ENCODE measurements at places on chromosomes 4 and X.

DNA sequence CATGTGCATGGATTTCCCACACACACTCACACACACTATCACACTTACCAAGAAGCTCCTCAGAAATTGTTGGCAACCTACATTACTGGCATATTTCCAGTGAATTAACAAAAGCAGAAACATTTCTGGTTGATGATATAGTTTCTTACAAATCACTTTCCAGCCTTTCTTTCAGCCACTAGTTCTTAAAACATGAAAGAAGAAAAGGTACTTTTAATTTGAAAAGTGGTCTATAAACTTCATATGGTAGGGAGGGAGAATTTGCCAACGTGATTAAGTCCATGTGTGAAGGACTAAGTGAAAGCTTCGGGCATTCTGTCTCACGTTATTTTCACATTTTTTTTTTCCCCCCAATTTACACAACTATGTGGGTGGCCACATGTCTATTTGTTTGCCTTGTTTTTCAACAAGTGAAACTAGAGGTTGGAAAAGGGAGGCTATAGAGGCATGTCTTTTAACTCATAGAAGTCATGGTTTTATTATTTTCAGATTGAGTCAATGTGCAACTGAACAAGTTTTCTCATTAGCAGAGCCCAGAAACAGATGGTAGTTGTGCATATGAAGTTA is 832.1 kb upstream of the INTU start:
- no peak for DNase-seq

GRCh38 chrX:10327651-10328050 is 170.9 kb downstream of the CLCN4 start:
- DNase-seq: no peak

DNA sequence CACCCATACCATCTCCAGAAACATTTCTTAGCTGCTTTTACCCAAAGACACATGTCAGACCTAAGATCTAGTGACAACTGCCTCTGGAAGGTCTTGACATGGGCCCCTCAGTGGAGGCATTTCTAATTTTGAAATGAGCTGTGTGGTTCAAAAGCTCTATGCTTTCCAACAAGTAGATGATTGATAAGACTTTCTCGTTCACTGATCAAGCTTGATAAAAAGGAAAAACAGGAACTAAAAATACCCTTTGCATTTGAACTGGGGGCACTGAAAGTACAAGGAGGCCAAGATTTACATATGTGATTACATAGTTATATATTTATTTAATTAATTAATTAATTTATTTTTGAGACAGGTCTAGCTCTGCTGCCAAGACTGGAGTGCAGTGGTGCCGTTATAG is 61.3 kb upstream of the SCOC start:
- no peak for DNase-seq

GRCh38 chrX:103629318-103630170 is 769 bp downstream of the TCEAL1 start:
- no peak for DNase-seq

DNA sequence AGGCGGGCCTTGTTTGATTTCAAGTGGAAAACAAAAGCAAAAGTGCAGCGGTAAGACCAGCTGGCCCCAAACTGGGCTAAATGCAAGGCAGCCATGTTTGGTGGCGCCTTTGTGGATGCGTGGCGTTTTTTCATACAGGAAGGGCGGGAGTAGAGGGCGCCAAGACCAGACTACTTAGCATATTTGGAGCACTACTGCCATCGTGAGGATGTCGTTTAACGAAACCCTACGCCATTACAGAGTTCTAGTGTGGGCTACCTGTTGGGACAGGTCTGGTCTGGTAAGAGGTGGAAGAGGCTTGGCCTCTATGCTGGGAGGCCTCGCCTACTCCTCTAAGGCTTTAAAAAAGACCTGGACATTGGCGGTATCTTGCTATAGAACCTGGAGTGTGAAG is 230.7 kb upstream of the STK26 start:
- DNase-seq: no peak

DNA sequence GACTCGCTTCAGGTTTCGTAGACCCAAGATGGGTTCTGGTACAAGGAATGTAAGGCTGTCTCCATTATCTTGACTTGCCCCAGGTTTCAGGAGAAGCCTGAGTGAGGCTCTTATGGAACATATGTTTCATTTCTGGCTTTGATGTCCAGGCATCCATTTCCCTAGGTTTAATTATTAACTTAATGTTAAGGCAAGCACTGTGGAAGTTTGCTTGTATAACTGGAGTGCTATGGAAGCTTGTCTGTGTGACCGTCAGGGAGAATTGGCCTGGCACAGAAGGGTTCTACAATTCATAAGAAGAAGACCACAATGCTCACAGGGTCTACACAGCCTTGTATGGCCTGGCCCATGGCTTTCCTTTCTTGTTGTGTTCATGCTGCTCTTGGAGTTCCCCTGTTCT is 47.2 kb upstream of the PPP1R2C start:
- DNase-seq: no peak

DNA sequence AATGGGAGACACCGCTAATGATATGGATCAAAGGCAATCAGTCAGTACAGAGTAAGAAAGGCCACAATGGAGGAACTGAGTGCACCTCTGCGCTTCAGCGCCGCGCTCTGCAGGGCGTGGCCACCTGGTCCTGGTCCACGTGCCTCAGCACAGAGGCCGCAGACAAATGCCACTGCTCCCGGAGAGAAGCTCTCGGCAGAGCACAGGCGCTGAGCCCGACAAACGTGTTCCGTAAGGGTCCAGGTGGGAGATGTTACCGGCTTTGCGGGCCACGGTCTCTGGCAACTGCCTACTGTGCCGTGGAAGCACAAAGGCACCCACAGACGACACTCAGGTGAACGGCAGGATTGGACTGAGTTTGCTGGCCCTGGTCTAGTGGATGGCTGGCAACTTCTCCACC is 68.9 kb downstream of the ACOX3 start:
- no peak for DNase-seq

- no peak for DNase-seq
Measured at GRCh38 chrX:46576458-46576857, 2.9 kb downstream of the CHST7 start.

- peak; percentile 9 for DNase-seq
Measured at GRCh38 chr4:70505151-70505748, 13.1 kb upstream of the AMTN start.

- no peak for DNase-seq
Measured at GRCh38 chr4:55636656-55636999, 530 bp upstream of the NMU start.

DNA sequence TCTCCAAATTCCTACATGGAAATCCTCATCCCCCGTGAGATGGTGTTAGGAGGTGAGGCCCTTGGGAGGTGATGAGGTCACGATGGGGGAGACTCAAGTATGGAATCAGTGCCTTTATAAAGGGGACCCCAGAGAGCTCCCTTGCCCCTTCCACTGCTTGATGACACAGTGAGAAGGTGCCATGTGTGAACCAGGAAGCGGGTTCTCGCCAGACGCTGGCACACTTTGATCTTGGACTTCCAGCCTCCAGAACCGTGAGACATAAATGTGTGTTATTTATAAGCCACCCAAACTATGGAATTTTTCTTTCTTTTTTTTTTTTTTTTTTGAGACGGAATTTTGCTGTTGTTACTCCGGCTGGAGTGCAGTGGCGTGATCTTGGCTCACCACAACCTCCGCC is 237.6 kb downstream of the DHRSX start:
- no peak for DNase-seq

DNA sequence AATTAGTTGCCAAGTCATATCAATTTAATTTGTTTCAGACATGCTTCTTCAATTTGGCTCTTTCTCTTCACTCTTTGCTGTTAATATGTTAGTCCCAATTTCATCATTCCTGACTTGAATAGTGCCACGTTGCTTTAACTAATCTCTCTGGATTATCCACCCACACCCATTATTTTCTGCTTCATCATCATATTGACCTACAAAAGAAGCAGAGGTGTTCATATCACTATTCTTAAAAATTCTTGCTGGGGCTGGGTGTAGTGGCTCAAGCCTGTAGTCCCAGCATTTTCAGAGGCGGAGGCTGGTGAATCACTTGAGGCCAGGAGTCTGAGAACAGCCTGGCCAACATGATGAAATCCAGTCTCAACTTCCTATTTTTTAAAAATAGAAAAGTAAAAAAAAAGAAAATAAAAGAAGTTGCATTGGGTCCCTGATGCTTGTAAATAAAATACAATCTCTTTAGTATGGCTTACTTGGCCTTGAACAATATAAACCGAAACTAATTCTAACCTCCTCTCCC is 65.7 kb upstream of the KCNIP4 start:
- DNase-seq: no peak

DNA sequence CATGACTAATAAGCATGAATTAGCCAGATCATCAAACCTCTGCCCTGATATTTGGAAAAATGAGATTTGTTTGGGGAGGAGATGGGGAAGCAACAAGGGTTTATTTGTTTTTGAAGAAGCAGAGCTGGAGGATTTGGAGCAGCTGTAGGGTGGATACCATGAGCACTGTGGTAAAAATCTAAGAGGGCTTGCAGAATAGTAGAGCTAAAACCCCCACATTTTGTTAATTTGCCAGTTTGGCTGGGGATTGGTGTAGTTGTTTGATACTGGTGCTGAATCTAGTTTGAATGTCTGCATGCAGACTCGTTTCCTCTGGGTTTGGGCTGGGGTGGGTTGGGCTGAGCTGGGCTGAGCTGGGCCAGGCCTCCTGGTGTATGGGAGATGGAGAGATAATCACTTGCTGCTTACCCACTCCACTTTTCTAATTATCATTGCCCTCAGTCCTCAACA is 43.7 kb downstream of the SMAD1 start:
- DNase-seq: no peak

- DNase-seq: no peak
Measured at GRCh38 chr4:108365551-108365950, 196.8 kb upstream of the LEF1 start.

DNA sequence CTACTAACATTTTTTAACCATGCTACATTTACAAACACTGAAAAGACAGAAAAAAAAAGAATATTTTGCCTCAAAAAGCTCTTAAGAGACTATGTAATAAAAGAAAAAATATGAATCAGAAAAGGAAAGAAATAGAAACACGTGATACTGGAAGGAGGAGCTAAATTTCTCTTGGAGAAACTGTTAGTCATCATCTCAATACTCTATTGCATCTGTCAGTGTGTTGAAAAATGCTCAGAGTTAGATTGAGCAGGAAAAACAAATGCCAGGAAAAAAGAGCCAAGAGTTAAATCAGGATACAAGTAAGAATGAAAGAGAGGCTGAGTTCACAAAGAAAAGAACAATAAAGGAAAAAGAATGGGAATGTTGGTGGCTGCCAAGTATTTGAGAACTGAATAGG is 2.6 kb downstream of the RAB28 start:
- no peak for DNase-seq

DNA sequence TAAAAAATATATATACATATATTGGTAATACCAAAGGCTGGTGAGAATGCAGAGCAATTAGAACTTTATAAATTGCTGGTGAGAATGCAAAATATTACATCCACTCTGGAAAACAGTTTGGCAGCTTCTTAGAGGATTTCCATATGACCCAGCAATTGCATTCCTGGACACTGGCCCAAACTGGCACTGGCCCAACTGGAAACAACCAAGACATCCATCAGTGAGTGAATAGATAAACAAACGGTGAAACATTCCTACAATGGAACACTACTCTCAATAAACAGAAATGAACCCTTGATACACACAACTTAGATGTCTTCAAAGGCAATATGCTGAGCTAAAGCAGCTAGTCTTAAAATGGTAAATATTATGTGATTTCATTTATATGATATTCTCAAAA is 524.2 kb downstream of the IQCM start:
- no peak for DNase-seq

- no peak for DNase-seq
Measured at GRCh38 chrX:129876771-129877305, 29.1 kb upstream of the UTP14A start.

GRCh38 chr4:123478859-123479345 is 82.3 kb downstream of the SPRY1 start:
- no peak for DNase-seq

- DNase-seq: no peak
Measured at GRCh38 chr4:142721187-142721586, 124.9 kb downstream of the INPP4B start.

GRCh38 chr4:68076194-68076593 is 53.5 kb downstream of the TMPRSS11F start:
- no peak for DNase-seq

- no peak for DNase-seq
Measured at GRCh38 chrX:102745857-102746584, 25.5 kb downstream of the GPRASP3 start.

DNA sequence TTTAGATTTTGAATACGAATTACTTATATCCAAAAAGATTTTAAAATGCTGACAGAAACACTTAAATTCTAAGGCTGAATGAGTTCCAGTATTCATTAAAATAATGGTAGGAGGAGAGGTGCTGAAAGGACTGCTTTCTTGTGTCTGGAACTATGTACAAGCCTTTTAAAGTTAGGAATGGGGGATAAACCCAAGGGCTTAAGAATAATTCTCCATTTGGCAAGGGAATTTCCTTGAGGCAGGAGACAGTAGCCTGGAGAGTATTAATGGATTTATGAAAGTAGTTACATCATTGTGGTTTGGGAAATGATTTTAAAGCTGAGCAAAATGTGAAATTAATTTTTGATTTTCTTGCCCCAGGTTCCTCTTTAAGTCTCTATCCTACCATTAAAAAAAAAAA is 266.5 kb upstream of the KCNIP4 start:
- no peak for DNase-seq

DNA sequence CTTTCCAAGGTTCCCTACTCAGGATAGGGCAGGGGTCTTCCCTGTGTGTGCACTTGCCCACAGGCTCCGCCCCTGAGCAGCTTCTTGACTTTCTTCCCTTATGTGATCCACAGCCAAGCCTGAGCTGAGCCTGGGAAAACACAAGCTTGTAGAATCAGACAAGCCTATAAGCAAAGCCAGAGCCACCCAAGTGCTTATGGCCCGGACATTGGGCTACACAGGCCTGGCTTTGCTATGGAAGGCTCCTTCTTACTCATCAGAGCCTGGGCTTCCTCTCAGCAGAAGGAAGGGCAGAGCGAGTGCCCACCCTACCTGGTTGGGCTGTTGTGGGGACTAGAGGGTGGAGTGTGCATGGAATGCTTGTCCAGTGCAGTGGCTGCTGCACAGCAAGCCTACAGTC is 1.3 kb upstream of the TNIP2 start:
- no peak for DNase-seq

- DNase-seq: no peak
Measured at GRCh38 chr4:107824350-107825071, at the start of gene SGMS2. TSS of gene SGMS2 (plus strand) at chr4:107824932. CDS start at chr4:107895554, 70,622 bp downstream.

- no peak for DNase-seq
Measured at GRCh38 chr4:120630427-120630826, 292.1 kb downstream of the PRDM5 start.

GRCh38 chr4:13261486-13262257 is 222.5 kb downstream of the RAB28 start:
- no peak for DNase-seq

GRCh38 chr4:178894126-178894525 is 1451.9 kb upstream of the AGA start:
- DNase-seq: no peak

GRCh38 chr4:16643893-16644292 is 254.6 kb downstream of the LDB2 start:
- no peak for DNase-seq
